ENCODE measurements at places on chromosomes 7 and 10.

DNA sequence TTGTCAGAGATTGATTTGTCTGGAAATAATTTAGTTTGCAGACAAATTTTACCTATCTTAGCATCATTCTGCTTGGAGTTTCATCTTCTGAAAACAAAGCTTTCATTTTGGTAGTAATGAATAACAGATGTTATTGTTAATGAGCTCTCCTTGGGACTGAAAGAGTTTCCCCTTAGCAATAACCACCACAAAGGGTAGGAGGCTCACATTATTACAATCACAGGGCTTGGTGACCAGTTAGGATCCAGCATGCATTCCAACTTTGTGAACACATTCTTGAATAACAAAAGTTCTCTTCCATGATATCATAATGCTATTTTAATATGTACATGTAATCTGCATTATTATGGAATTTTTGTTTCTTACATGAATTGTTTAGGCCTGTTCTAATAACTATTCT lies 148.8 kb upstream of the VWC2 start:
- DNase-seq, result no peak

DNA sequence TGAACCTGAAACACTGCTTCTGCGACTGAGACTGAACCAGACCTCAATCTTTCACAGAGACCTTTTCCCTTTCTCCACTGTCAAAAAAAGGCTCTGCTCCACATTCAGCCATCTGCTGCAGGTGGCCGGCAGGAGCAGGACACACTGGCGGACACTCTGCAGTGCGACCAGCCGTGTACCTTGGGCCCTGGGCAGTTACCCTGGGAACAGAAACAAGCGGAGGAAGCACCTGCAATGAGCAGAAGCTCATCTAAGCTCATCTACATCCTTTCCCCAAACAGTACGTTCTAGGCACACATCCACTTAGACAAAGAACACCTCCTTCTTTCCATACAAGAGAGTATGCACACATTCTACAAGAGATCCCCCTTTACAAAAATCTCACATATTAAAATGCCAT lies 22.8 kb downstream of the VOPP1 start:
- DNase-seq, result no peak

- no peak for DNase-seq
Observed at GRCh38 chr10:70096705-70097420, 35.8 kb downstream of the AIFM2 start.

DNA sequence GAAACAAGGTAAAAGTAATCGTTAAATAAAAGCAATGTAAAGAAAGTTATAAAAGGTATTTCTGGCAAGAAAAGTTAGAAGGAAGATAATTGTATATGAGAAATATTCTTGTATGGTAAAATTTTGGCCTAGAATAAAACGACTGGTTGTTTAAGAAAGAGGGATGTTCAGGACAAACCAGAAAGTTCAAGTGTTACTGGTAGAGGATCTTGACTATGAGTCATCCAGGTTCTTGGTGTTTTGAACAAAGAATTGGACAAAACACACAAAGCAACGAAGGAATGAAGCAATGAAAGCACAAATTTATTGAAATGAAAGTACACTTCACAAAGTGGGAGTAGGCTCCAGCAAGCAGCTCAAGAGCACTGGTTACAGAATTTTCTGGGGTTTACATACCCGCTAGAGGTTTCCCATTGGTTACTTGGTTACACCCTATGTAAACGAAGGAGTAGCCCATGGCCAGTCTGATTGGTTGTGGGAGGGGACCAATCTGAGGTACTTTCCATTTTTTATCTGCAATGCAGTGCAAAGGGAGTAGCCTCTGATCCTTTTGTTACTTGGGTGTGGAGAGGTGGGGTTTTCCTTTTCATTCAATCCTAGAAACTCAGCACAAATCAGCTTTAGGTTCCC lies 22.4 kb upstream of the GARS1 start:
- DNase-seq, result no peak

DNA sequence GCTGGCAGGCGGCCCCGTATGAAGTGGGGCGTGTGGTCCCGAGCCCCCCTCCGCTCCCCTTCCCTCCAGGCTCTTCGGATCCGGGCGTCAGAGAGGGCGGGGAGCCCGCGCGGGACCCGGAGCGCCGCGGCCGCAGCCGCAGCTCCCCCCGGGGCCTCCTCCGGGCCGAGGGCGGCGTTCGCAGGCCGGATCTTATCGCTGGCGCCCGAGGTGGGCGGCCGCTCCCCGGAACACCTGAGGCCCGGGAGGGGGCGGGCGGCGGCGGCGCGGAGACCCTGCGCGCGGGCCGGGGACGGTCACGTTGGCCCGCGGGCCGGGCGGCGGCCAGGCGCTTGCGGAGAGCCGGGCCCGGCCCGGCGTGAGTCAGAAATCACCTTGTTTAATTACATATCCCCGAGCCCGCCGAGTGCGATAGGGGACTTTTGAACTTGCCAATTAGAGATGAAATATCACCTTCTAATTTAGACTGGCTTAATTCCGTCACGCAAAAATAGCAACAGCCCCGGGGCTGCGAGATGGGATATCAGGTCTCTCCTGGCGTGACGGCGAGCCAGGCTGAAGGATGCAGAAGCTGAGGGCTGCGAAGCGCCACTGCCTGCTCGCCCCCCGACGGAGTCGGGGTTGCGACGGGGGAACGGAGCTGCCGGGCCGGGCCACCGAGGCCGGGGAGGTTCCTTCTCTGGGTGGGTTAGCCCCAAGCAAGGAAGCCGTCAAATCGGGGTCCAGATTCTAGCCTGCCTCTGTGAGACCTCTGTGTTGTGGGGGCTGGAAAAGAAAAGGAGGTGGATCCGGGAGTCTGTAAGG lies 43.4 kb downstream of the LDB3 start:
- DNase-seq, result peak; percentile 31

DNA sequence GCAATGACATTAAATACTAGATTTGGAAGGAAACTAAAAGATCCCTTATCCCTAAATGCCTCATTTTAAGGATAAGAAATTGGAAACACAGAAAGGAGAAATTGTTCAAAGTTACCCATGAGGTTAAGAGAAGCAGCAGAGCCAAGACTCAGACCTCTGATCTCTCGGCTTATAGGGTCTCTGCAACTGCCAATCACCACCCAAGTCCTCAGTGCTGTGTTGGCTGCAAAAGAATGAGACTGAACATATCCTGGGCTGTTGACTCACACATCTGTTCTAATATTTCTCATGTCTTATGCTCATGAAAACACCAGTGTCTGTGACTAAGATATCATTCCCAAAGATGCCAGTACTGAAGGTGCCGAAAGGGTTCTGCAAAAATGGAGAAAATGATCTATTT lies 153.3 kb downstream of the XPNPEP1 start:
- no peak for DNase-seq

All from effector CD4-positive, alpha-beta T cell (primary cell).